Colonic mucosa (tissue), 4 donors: ENCODE measurements at places on chromosomes 7 and 10. TPM values are rescaled to one million over a fixed set of nuclear protein-coding genes. Genes with fewer than 3 reads are reported as not detected.
A peak's percentile ranks its signal among the peaks of the same experiment; 100 is the strongest.

- DNase-seq: no peak
- H3K27me3 ChIP-seq: no peaks in the 10 kb centered on the region
- H3K4me3 ChIP-seq: no peak overlapping the region
Observed at GRCh38 chr10:60237977-60238758, 151.5 kb downstream of the ANK3 start.

GRCh38 chr7:64872351-64873154, 30.5 kb upstream of the ZNF273 start:
- no peaks in the 10 kb centered on the region for H3K4me1 ChIP-seq
- H3K27ac ChIP-seq: no peak overlapping the region
- H3K27me3 ChIP-seq: no peaks in the 10 kb centered on the region
- H3K4me3 ChIP-seq: no peak overlapping the region

DNA sequence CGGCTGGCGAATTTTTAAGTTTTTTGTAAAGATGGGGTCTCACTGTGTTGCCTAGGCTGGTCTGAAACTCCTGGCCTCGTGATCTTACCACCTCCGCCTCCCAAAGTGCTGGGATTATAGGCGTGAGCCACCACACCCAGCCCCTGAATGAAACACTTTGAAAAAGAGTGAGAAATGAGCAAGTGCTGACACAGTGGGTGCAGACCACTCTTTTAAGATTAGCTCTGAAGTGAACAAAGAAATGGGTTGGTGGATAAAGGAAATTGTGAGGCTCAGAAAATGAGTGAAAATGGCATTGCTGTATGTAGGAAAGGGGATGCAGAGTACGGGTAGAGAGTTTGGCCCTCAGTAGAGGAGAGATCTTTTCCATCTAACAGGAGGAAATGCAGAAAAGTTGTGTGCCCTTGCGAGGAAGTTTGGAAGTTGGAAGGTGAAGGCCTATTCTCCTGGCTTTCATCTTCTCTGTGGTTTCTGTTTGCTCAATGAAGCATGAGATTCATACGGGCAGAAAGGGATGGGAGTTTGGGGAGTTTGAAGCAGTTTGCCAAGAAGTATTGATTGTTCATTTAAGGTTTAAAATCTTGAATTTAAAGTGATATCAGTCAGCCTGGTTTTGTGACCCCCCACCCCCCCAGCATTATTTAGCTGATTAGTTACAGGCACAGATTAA, 11.0 kb downstream of the MAPK8 start:
- no peaks in the 10 kb centered on the region for H3K36me3 ChIP-seq
- no peaks in the 10 kb centered on the region for H3K4me1 ChIP-seq
- DNase-seq: no peak
- H3K27ac ChIP-seq: no peak overlapping the region

DNA sequence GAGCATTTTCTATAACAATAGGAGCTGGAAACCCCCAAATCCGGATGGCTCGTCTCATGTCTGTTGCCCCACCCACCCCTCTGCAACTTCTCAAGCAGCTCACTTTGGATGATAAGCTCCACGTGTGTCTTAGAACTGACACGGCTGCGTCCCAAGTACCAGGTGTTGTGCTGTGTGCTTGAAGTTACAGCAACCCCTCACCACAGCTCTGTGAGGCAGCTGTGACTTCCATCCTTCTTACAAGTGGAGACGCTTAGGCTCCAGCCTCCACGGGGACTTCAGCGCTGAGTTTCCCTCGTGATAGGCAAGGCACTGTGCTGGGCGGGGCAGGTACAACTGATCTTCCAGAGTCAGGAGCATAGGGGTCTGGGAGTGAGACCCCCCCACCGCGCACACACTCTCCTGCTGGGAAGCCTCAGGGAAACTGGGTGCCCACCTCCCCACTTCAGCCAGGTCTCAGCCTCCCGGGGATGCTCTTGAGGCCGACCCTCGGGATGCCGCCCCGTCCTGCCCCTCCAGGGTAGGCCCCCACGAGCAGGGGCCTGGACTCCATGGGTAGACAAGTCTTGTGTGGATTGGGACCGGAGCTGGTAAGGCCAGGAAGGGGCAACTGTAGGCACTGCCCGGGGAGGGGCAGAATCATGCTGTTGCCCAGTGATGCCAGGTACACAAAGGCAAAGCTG, 31.4 kb downstream of the EN2 start:
- no peaks in the 10 kb centered on the region for H3K36me3 ChIP-seq
- no peak overlapping the region for H3K4me3 ChIP-seq
- no peaks in the 10 kb centered on the region for H3K4me1 ChIP-seq
- H3K27me3 ChIP-seq: no peaks in the 10 kb centered on the region
- no peak overlapping the region for H3K27ac ChIP-seq

- H3K4me3 ChIP-seq: no peak overlapping the region
- H3K4me1 ChIP-seq: no peaks in the 10 kb centered on the region
- DNase-seq: no peak
- H3K27me3 ChIP-seq: no peaks in the 10 kb centered on the region
- H3K27ac ChIP-seq: no peak overlapping the region
Observed at GRCh38 chr7:132400561-132401142, 175.6 kb downstream of the PLXNA4 start.

Gene LBX1
- not detected for total RNA-seq

- H3K36me3 ChIP-seq: no peaks in the 10 kb centered on the region
- H3K4me3 ChIP-seq: no peak overlapping the region
- H3K27ac ChIP-seq: no peak overlapping the region
- no peaks in the 10 kb centered on the region for H3K4me1 ChIP-seq
Observed at GRCh38 chr7:98234429-98235147, 17.4 kb downstream of the TECPR1 start.

- no peaks in the 10 kb centered on the region for H3K27me3 ChIP-seq
- no peak overlapping the region for H3K4me3 ChIP-seq
- H3K27ac ChIP-seq: peak overlapping the region; percentile 44
- DNase-seq: no peak
Observed at GRCh38 chr10:6195376-6195775, 7.4 kb upstream of the PFKFB3 start.

GRCh38 chr7:2710286-2710655, 22.3 kb downstream of the AMZ1 start:
- H3K27ac ChIP-seq: no peak overlapping the region
- no peak for DNase-seq
- H3K4me3 ChIP-seq: no peak overlapping the region

DNA sequence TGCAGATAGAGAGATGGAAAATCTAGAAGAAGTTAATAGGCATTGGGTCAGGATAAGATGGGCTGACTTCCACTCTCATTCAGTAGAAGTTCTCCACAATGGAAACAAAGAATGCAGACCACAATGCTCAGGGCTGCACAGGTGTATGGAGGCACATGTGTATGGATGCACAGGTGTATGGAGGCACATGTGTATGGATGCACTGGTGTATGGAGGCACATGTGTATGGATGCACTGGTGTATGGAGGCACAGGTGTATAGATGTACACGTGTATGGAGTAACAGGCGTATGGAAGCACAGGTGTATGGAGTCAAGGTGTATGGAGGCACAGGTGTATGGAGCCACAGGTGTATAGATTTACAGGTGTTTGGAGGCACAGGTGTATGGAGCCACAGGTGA, 285.7 kb upstream of the PPP2R2D start:
- no peak for DNase-seq
- no peak overlapping the region for H3K4me3 ChIP-seq
- no peaks in the 10 kb centered on the region for H3K36me3 ChIP-seq
- no peaks in the 10 kb centered on the region for H3K27me3 ChIP-seq

GRCh38 chr7:577741-578370, 58.2 kb upstream of the PDGFA start:
- no peaks in the 10 kb centered on the region for H3K27me3 ChIP-seq
- H3K4me3 ChIP-seq: no peak overlapping the region
- no peaks in the 10 kb centered on the region for H3K36me3 ChIP-seq
- no peaks in the 10 kb centered on the region for H3K4me1 ChIP-seq
- H3K27ac ChIP-seq: no peak overlapping the region

- no peaks in the 10 kb centered on the region for H3K27me3 ChIP-seq
- DNase-seq: no peak
- no peak overlapping the region for H3K4me3 ChIP-seq
- no peaks in the 10 kb centered on the region for H3K36me3 ChIP-seq
Observed at GRCh38 chr7:5510426-5511045, 86.9 kb upstream of the TNRC18 start.

GRCh38 chr10:101292194-101293006, 61.6 kb upstream of the BTRC start:
- no peak for DNase-seq
- no peak overlapping the region for H3K27ac ChIP-seq
- peaks cover 5% of the 10 kb centered on the region for H3K4me1 ChIP-seq
- peak overlapping the region; percentile 45 for H3K4me3 ChIP-seq
- peaks cover 40% of the 10 kb centered on the region for H3K27me3 ChIP-seq

- DNase-seq: no peak
- H3K36me3 ChIP-seq: peaks cover 5% of the 10 kb centered on the region
- H3K4me3 ChIP-seq: no peak overlapping the region
- no peaks in the 10 kb centered on the region for H3K27me3 ChIP-seq
- no peaks in the 10 kb centered on the region for H3K4me1 ChIP-seq
Observed at GRCh38 chr10:73398024-73398423, 15.8 kb downstream of the ANXA7 start.

DNA sequence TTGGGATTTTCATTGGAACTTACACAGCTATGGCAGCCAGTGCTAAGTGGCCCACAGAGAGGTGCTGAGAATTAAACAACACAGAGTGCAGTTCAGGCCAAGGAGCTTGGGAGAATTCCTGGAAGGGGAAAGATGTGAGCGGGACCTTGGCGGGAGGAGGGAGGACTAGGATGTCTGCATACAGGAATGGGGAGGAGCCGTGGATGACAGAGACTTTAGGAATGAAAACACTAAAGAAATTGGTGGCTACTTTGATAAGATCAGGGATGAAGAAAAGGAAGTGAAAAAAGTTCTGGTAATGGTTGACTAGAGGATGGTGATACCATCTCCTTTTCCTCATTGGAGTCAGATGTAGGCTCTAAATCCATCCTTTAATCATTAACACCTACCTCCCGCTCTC, 234.2 kb upstream of the FZD8 start:
- DNase-seq: no peak
- H3K4me1 ChIP-seq: no peaks in the 10 kb centered on the region
- H3K4me3 ChIP-seq: no peak overlapping the region
- H3K36me3 ChIP-seq: no peaks in the 10 kb centered on the region
- H3K27ac ChIP-seq: no peak overlapping the region

Gene SVOPL
- total RNA-seq: 0.62 TPM

DNA sequence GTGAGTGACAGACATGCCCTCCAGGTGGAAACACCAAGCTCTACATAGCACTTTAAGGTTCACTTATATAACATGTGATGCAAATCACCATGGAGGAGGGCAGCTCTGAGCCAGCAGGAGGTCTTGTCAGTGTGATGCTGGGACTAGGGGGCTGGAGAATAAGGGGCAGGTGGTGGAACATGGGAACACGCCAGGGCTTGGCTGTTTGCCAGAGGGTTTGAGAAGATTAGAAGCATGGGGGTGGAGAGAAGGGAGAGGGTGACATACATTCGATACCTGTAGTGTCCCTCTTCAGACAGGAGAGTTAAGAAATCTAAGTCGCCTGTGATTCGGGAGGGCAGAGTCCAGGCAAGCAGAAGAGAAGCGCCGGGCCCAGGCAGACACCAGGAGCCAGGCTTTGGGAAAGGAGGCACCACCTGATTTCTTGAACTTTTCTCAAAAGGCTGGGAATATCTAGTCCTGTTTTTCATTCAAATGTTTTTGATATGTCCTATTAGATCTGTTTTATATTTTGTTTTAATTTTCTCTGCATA, 16.9 kb upstream of the LAMB4 start:
- no peak overlapping the region for H3K27ac ChIP-seq
- H3K4me3 ChIP-seq: no peak overlapping the region
- no peaks in the 10 kb centered on the region for H3K27me3 ChIP-seq

Gene WIPF3
- 2.3 TPM for total RNA-seq

- H3K27me3 ChIP-seq: no peaks in the 10 kb centered on the region
- peak overlapping the region; percentile 71 for H3K27ac ChIP-seq
- no peak overlapping the region for H3K4me3 ChIP-seq
- H3K36me3 ChIP-seq: no peaks in the 10 kb centered on the region
- no peak for DNase-seq
- no peaks in the 10 kb centered on the region for H3K4me1 ChIP-seq
Observed at GRCh38 chr7:93920496-93921182, 896 bp upstream of the GNG11 start.

Gene CRPPA
- 1.9 TPM for total RNA-seq

DNA sequence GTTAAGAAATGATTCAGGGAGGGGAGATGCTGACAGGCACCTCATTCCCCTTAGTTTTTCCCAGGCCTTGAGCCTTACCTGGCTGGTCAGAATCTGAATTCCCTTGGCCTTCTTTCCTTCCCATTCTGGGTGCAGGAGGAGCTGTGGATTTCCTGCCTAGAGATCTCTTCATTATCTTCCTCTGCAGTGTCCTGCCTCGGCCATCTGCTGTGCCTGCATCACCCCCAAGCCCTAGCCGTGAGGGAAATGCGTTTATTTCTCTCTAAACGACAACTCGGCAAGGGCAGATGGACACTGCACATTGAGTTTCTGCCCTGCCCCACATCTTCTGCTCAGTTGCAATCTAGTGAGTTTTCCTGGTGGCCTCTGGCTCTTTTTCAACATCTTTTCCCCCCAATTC, 26.7 kb downstream of the ZCWPW1 start:
- H3K27me3 ChIP-seq: no peaks in the 10 kb centered on the region
- H3K36me3 ChIP-seq: no peaks in the 10 kb centered on the region
- DNase-seq: no peak
- no peaks in the 10 kb centered on the region for H3K4me1 ChIP-seq

Gene ACSL5
- total RNA-seq: 218 TPM

Gene ARL4A
- total RNA-seq: 27.5 TPM

DNA sequence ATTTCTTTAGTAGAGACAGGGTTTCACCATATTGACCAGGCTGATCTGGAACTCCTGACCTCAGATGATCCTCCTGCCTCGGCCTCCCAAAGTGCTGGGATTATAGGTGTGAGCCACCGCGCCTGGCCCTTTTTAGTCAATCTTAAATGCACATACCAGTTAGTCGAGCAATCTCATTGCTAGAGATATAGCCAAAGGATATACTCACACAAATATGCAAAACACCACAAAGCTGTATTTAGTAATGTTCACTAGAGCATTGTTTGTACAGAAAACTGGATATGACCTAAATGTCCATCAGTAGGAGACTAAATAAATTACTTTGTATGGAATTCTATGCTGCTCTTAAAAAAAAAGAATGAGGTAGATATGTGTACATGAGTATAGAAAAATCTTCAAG, 24.5 kb upstream of the IL6 start:
- H3K36me3 ChIP-seq: no peaks in the 10 kb centered on the region
- H3K27me3 ChIP-seq: no peaks in the 10 kb centered on the region
- DNase-seq: no peak
- no peaks in the 10 kb centered on the region for H3K4me1 ChIP-seq
- no peak overlapping the region for H3K27ac ChIP-seq

DNA sequence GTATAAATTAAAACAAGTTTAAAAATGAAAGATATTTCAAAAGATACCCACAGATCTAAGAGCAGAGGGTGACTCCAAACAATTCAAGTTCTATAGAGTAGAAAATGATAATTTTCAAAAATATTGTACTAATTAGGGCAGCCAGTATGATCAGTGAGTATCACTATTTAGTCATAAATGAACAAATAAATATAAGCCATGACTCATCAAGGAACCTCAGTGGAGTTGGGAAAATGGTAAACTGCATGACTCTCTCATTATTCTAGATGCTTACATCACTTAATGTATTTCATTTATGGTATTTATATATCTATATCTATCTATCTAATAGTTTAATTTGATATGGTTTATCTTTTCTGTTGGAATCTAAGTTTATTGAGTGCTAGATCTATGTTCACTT, 94.3 kb downstream of the THSD7A start:
- no peaks in the 10 kb centered on the region for H3K27me3 ChIP-seq
- H3K4me1 ChIP-seq: no peaks in the 10 kb centered on the region
- no peak overlapping the region for H3K27ac ChIP-seq
